ENCODE measurements at places on chromosomes 11 and 22. TPM values are rescaled to one million over a fixed set of nuclear protein-coding genes. Genes with fewer than 3 reads are reported as not detected.

DNA sequence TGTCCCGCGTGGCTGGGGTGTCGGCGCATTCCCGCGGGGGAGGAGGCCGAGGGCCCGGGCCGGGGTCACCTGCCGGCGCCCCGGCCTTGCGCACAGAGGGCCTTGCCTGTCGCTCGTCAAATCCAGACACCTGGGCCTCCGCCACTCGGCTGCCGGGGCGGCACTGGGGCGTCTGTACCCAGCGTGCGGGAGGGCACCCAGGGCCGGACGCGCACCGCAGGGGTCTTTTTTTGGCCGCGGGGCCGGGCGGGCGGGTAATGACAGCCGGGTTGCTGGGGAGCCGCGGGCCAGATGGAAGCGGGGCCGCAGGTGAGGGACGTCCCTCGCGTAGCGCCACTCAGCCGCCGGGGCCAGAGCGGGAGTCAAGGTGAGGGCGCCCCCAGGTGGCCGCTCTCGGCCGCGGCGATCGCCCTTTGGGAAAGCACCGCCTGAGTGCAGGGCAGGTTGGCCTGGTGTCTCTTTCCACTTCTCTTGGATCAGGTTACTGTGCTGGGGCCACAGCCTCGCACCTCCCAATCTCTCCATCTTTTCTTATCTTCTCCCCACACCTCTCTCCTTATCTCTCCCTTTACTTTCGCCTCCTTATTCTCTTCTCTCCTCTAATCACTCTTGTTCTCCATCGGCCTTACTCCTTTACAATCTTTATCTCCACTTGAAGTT, 3.5 kb downstream of the PHLDB1 start:
- DNase-seq = peak; percentile 76

DNA sequence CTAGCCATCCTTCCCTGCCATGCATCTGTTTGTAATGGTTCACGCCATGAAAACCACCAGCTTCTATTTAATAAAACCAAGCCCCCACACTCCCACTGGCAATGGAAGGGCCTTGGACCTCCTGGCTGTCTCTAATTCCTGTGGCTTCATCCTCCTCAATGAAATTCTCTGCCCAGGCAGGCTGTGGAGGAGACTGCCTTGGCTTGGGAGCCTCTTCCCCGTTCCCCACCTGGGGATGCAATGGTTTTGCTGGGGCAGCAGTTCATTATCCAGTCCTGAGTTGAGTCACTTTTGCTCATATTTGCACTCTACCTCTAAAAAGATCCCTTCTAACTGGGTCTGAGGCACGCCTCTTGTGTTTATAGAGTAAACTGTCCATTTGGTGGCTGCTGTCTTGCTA, 515.8 kb downstream of the NTM start:
- no peak for DNase-seq

DNA sequence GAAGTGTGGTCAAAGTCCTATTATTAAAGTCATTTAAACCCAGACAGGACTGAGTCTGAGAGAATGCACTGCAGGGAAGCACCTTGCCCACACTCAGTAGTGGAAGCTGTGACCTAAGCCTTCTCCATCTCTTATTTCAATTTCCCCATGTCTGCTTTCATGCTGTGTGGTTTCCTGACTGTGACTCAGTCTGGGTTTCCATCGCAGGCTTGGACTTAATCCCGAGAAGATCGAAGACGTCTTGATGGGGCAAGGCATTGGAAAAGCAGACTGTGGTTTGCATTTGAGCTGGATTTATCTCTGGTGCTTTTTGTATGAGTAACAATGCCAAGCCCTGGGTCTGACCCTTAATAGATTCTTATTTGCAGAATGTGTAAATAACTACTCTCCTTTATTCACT, 238.9 kb downstream of the NTM start:
- no peak for DNase-seq

- DNase-seq = no peak
Measured at GRCh38 chr22:44328762-44329161, 16.0 kb upstream of the SHISAL1 start.

GRCh38 chr11:35611741-35612140, 6.5 kb upstream of the FJX1 start:
- DNase-seq = no peak

- no peak for DNase-seq
Measured at GRCh38 chr11:18578975-18579598, 9.4 kb downstream of the UEVLD start.

Gene DENND5A
- 95.2 TPM for polyA plus RNA-seq

Gene PKNOX2
- 13.4 TPM for polyA plus RNA-seq

DNA sequence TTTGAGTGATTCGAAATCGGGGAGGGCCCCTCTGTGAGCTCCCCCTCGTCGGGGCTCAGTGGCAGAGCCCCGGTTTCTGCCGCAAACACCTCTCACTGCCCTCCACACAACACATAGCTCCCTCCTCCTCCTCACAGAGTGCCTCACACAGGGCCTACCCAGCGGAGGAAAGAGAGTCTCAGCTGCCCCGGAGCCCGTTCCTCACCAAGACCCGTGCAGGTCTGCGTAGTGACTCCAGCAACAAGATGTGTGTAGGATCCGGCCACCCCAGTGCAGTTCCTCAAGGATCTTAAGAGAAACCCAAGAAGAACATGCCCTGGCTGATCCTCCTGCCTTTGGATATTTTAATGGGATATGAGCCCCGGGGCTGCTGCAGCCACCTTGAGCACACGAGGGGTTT, 238.4 kb downstream of the BRD1 start:
- DNase-seq = no peak

- DNase-seq = no peak
Measured at GRCh38 chr11:130710021-130710420, 206.3 kb downstream of the SNX19 start.

GRCh38 chr11:3639841-3640240, 2.0 kb downstream of the ART5 start:
- DNase-seq = no peak

GRCh38 chr22:46613606-46614021, 6.6 kb upstream of the GRAMD4 start:
- DNase-seq = no peak

DNA sequence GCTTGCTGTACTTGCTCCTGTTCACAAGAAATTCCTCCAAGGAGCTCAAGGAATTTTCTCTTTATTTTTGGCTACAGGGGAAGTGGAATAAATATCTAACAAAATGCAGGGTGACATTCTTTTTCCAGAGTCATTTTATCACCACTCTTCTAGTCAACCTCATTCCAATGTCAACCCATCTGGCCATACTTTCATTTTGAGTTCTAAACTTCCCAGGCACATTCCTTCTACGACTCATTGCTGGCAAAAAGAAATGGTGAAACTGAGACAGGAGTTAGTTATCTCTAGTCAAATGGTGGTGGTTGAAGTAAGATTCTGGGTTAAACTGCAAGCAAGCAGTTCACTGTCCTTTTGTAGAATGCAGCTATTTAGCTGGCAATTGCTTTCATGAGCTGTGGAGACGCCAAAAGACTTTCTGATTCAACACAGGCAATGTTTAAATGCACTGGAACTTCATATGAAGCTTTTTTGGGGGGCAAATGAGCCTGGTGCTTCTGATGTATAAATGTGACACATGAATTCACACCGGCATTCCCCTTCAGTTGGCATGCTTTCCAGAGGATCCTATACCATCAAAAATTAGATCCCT, 304.6 kb downstream of the CADM1 start:
- no peak for DNase-seq

Gene AP2A2
- 117 TPM for polyA plus RNA-seq

DNA sequence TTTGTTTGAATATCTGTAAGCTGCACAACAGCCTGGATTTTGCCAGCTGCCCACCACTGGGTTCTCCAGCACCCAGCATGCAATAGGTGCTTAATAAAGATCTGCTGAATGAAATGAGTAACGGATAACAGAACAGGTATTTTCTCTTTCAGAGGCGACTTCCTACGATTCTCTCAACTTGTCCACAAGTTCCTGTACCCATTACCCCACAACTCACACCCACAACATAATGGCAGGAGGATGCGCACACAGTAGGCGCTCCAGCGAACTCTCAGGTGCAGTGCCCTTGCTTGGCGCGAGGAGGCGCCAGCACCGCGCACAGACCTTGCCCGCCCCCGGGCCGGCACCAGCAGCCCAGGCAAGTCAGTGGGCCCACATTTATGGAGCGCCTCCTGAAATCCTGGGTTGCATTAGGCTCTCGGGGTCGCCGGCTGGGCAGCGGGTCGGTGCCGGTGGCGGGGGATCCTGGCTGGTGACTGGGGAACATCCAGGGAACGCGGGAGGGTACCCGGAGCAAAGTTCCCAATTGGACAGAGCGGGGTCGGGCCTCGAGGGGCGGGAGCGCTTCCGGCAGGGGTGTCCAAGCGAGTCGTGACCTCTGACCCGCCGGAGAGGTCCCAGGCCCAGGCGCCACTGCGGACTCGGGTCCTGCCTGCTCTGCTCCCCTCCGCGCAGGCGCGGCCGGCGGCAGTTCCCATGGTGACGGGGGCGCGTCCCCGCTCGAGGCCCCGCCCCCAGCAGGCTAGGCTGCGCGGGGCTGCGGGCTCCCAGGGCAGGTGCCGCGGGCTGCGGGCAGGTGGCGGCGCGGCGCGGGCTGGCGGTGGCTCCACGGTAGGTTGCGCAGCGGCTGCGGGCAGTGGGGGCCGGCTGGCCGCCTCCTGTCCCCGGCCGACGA, at the start of gene KIAA1671:
KIAA1671 (plus strand) TSS at position 775 of the 895 bp plus-strand sequence. CDS start 75,284 bp downstream, outside the sequence.
- peak; percentile 85 for DNase-seq

DNA sequence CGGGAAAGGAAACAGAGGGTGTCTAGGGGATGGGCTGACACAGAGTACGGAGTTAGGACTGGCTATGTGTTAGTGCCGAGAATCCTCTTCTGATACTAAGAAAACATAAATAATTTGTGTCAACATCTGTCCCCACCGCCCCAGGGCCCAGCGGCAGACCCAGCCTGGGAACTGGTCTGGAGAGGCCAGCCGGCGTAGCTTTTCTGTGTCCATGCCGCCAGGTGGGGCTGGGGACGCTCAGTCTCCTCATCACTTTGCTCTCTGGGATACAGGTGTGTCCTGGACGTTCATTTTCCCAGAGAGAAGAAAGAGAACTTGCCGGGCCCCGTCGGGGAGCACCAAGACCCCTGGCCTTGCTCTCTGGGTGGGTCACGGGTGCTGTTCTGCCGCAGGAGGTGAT, 54.7 kb downstream of the WNT7B start:
- no peak for DNase-seq

Gene OR51B5
- 0.34 TPM for polyA plus RNA-seq

GRCh38 chr22:46707827-46708570, 30.1 kb downstream of the CERK start:
- DNase-seq = no peak

Gene PTPRCAP
- polyA plus RNA-seq = 3.6 TPM

- peak; percentile 68 for DNase-seq
Measured at GRCh38 chr22:37428649-37429586, 1.6 kb upstream of the ELFN2 start.

DNA sequence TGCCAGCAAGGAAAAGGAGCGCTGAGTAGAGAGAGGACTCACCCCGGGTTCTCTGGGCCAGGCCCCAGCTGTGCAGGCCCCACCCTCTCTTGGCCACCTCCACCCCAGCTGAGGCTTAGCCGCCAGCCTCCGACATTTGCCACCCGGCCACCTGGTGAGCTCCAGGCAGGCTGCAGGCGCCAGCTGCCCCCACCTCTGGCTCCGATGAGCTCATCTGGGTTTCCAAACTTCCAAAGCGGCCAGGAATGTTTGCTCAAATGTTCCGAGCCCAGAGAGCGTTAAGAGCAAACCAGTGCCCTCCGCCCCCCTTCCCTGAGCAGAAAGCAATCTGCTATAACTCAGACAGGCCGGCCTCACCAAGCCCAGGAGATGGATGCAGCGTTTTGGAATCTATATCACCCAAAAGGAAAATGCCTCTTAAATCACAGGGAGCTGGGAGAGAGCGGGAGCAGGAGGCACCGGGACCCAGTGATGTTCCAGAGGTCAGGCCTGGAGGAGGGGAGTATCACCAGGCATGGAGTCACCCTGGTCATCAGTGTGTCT, 9.1 kb upstream of the MN1 start:
- no peak for DNase-seq

- DNase-seq = peak; percentile 34
Measured at GRCh38 chr11:77821349-77821851, 456 bp downstream of the AAMDC start.

Gene GAL3ST1
- 28.5 TPM for polyA plus RNA-seq

GRCh38 chr11:76073724-76074123, 132.6 kb downstream of the WNT11 start:
- DNase-seq = peak; percentile 26

Gene BTBD10
- polyA plus RNA-seq = 31.6 TPM

DNA sequence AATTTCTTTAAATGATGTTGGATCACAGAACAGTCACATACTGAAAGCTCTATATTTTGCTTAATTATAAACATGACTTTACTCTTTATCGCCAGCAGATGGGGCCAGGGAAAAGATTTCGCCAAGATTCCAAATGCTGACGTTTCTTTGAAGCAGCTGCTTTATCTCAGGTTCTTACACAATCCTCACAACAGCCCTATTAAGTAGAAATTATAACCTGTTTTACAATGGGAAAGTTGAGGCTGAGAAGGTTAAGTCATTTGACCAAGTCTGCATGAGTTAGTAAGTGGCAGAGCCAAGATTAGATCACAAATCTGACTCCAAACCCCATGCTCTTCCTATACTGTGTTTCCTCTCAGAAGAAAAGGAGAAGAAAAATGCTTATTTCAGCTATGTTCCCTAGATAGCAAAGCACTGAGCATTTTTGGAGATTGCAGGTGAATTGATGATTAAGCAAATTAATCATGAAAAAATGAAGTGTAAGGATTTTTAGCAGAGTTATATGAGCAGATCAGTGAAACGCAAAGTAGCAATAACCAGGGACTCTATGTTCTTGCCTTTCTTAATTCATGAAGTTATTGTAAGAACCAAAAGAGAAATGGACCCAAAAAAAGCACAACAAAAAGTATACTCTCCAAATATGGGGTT, 79.0 kb downstream of the AASDHPPT start:
- DNase-seq = peak; percentile 68

GRCh38 chr11:121553389-121553788, 100.6 kb upstream of the SORL1-AS1 start:
- DNase-seq = no peak

DNA sequence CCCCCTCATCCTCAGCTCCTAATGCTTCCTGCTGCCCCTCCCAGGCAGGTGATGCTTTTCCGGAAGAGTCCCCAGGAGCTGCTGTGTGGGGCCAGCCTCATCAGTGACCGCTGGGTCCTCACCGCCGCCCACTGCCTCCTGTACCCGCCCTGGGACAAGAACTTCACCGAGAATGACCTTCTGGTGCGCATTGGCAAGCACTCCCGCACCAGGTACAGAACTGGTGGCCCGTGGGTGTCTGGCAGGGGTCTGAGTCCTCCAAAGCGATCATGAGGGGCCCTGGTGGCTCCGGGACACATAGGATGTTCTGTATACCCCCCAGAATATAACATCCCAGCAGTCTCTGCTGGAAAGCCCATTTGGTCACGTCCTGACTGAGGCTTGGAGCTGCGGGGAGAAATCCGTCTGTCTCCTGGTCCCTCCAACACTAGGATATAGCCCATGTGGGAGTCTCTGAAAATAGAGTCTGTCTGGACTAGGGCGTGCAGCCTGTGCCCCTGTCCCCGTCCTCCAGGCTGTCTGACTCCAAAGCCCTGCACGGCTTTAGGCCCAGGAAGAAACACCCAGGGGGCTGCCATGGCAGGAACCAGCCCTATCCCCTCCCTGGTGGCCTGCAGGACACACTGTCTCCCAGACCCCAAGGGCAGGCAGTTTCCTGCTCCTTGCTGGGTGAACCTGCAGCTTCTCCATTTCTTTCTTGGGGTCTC, 9.1 kb downstream of the F2 start:
- no peak for DNase-seq

Measured in renal pelvis (tissue), 12 donors.